ENCODE measurements at places on chromosomes 4 and X.

GRCh38 chr4:52651996-52652672, 7.0 kb downstream of the USP46 start:
- no peak for DNase-seq

- DNase-seq = no peak
Measured at GRCh38 chr4:7569810-7570783, 135.4 kb upstream of the PSAPL1 start.

GRCh38 chrX:108132034-108132433, 40.5 kb downstream of the ATG4A start:
- no peak for DNase-seq

DNA sequence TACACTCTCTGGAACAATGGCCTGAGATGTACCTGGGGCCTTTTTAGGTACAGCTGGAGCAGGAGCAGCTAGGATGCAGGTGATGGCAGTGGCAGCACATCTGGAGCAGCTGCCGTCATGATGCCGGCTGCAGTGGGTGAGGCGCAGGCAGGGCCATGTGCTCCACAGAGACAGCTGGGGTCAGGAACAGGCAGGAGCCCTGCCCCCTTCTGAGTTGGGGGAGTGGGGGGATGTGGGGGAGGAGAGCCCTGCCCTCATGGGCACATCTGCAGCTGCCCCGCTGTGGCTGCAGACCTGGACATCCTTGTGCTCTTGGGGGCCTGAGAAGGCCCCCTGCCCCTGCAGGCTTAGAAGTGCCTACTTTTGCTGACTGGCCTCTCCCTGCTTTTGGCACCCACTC, 352.8 kb upstream of the PABPC5 start:
- DNase-seq = no peak

DNA sequence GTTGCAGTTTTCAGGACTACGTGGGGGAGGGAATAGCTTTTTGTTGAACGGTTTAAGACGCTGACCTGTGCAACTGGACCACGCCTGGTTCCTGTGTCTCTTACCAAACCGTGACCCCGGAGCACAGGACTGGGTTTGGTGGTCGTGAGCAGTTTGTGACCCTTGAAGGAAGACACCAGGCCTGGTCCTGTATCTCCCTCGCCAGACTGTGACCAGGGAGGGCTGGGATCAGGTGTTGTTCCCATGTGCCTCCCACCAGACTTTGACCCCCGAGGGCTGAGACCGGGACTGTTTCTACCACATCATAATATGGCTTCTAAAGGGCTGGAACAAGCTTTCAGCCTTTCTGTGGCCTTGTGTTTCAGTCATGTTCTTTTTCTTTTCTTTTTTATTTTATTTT, 683 bp downstream of the EBP start:
- no peak for DNase-seq

DNA sequence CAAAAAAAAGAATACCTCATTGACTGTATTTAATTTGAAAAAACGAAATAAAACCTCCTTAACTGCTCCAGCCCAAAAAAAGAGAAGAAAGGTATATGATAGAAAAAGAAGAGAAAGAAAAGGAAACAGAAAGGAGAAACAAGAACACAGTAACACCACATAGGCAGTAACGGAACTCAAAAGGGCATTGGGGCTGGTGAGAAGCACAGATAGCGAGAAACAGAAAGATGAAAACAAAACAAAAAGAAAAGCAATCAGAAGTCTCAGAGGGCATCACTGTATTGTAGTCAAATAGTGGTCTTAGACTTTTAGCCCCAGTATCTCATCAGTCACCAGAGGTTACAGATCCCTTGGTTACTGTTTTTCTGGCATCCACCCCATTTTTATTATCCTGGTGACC, 88.6 kb downstream of the NFKB1 start:
- DNase-seq = no peak

Data from tongue (tissue), 3 donors.